WTC11 (cell line): ENCODE measurements at places on chromosomes 2 and 18.

DNA sequence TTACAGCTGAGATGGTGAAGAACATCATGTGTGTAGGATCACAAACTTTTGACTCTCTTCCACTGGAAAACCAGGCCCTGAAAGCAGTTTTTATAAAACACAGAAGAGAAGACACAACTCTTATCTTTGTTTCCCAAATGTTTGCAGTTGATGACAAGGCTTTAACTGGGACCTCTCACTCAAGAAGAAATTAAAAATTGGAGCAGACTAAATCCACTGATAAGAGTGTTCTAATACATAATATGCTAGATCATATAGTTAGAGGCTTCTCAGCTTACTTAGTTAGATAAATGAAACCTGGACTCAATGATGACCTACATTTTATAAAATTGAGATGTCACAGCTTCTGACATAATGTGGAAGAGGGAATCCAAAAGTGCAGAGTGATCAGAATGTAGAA lies 158.3 kb upstream of the WDSUB1 start:
- DNase-seq = no peak

- DNase-seq = peak; percentile 13
These were observed 117.2 kb downstream of the CTNNA2 start for GRCh38 chr2:79630060-79630459.

GRCh38 chr2:230356084-230356483 lies 29.1 kb downstream of the SP140L start:
- no peak for DNase-seq

GRCh38 chr2:49770919-49771318 lies 616.6 kb upstream of the FSHR start:
- peak; percentile 84 for DNase-seq

DNA sequence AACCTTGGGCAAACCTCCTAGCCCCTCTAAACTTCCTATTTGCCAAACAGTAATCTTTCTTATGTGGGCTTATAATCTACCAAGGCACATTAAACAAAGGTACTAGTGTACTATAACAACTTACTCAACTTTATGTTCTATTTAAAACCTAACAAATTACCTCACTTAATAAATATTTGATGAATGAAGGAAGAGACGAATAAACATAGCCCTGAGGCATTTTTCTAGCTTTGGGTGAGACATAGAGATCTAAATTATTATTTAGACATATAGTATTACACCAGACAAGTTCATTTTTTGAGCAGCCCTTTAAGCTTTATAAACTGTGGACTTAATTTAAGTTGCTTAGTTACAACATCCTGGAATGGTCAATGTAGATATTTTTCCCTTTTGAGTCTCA lies 104.6 kb downstream of the UNC80 start:
- DNase-seq = no peak

GRCh38 chr18:79680100-79680879 lies 687 bp downstream of the CTDP1 start:
- peak; percentile 28 for DNase-seq

DNA sequence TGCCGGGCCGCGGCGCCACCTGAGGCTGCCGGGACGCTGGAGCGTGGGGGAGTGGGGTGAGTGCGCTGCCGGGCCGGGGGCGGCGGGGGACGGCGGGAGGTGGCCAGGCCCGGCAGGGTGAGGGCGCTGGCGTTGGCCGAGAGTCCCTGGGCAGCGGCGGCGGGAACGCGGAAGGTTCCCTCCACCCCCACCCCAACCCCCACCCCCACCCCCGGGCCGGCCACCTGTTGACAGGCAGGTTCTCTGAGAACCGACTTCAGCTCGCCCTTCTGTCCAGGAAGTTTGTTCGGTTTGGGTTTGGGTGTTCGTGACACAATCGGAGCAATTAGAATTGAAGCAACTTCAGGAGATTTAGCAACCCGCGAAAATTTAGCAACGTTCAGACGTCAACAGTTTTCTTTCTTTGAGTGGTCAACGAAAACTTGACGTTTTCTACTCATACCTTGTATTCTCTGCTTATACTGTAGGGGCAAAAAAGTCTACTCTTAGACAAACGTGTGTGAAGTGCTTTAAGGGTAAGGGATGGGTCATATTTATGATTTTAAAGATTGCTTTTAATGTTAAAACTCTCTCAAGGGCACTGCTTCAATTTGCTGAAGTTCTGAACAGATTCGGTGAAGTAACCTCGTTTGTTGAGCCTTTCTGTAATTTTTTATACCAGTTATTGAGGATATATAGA lies 9.3 kb downstream of the OTX1 start:
- DNase-seq = no peak

- peak; percentile 85 for DNase-seq
These were observed at the start of the genes RNF25 and STK36 for GRCh38 chr2:218671654-218672566. Gene RNF25, minus strand, starts transcription at chr2:218672002. Its CDS starts 32 bp downstream, at chr2:218671970. Gene STK36, plus strand, starts transcription at chr2:218672086. Its CDS starts 744 bp downstream, at chr2:218672830.

DNA sequence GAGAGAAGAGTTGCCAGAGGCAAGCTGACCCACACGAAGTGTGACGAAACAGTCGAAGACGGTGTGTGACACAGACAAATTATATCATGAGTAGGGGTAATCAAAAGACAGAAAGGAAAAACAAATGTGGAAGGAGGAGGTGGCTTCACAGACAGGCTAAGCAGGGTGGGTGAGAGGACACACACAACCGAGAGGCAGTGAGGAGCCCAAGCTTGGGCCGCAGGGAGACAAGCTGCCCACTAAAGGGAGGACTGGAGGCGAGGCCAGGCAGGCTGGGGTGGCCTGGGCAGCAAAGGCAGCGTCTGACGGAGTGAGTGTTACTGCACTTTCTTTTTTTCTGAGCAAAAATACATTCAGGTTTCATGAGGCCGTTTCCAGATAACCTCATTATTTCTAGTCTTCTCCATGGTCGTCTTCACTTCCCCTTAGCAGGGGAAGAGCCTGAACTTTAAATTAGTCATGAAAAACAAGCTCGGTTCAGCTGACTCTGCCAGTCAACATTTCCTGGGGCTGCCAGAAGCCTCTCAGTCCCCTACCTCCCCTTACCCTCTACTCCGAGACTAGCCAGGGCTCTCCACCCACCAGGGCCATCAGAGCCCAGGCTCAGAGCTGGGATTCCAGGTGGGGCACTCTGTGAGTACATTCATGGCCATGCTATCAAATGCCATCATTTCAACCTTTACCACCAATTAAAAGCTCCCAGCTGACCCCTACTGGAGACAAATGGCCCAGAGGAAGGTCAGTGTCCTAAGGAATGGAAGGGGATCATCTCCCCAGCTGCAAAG lies 13.8 kb upstream of the ZFP36L2 start:
- DNase-seq = no peak

DNA sequence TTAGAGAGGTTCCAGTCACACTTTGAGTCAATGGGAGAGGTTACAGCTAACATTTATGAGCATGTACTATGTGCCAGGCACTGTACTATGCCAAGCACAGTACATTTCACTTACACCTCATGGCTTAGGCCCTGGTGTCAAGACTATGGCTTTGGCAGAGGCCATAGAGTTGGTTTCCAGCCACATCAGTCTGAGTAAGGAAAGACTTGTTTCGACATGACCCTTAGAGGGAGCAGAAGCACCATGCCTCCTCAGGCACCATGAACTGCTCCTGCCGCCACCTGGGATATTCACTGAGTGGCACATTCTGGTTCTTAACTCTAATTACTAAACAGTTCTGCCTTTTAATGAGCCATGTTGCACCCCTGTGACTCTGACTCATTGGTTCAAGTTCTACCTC lies 12.7 kb downstream of the DGUOK start:
- no peak for DNase-seq

DNA sequence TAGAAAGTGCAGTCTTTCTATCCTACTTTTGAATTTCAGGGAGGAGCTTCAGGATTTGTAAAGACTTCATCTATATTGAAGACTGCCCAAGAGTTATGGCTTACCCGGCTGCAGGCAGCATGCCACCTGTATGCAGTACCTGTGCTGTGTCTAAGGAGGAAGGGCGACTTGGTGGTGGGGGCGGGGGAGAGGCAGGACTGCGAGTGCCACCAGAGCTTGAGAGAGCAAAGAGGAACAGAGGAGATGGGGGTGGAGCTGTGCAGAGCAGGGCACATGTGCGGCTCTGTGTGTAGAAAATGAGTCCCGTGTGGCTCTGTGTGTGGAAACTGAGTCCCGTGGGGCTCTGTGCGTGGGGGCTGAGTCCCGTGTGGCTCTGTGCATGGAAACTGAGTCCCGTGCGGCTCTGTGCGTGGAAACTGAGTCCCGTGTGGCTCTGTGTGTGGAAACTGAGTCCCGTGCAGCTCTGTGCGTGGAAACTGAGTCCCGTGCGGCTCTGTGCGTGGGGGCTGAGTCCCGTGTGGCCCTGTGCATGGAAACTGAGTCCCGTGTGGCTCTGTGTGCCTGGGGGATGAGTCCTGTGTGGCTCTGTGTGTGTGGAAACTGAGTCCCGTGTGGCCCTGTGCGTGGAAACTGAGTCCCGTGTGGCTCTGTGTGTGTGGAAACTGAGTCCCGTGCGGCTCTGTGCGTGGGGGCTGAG lies 43.2 kb downstream of the LDLRAD4 start:
- no peak for DNase-seq

GRCh38 chr2:171667041-171667440 lies 20.2 kb upstream of the DYNC1I2 start:
- DNase-seq = no peak

DNA sequence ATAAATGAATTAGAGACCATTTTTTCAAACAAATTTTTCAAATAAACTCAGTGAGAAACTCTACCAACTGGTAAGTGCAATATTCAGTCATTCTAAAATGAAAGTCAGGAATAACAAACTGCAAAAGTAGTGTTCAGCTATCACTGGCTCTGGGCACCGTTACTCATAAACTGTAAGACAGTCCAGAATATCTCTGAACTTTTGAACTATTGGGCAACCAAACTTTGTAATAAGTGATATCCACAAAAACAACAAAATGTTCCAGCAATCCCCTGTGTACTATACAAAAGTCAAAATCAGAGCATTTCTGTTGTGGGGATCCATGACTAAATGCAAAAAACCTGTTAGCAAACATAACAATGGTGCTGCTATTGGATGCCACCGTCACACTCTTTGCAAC lies 56.3 kb downstream of the SLC25A12 start:
- DNase-seq = no peak

DNA sequence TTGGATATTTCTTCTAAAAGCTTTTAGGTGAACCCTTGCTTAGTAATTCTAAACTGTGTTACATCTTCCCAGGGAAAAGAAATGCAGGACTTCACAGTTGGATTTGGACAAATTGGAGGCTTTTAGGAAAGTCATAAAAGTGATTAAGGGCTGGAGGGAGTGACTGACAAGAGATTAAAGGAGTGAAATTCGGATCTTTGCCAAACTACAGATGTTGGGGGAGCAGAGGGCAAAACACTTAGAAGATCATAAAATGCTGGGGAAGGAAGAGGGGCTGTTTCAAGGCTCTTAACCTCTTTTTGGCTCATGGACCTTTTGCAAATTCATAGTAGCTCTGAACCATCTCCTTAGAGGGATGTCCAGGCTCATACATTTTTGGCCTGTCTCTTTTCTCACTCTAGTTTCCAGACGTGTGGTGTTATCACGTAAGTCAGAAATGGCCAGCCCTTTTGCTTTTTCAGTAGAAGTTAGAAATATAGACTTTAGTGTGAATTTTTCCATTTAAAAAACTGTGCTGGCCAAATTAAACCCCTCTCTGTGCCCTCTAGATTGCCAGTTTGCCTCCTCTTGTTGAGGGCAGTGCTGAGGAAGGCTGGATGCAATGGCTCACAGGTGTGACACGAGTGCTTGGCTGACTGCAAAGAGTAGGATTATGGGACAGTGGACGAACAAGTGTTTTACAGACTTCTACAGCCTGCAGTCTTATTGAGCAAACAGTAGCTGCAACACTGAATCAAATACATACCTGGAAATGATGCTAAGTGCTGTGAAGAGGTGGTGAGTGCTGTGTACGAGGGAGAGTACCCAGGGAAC lies 109.9 kb downstream of the LYPD6B start:
- DNase-seq = no peak

- DNase-seq = no peak
These were observed 307.1 kb upstream of the PIK3C3 start for GRCh38 chr18:41647914-41648313.

DNA sequence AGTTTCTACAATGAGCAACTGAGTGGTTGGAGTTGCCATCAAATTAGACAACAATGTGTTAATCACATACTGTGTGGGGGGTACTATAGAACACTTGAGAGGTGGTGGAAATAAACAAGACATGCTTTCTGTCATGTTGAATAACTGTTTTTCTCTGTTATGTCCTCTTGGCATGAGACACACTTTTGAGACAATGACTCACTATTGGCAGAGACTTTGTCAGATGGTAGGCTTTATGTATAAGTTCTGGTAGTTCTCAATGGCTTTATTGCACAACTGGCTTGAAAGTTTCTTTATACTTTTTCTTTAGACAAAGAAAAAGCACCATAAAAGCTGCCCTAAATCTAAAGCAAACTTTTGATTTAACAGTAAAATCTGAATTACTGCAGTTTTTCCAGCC lies 578.7 kb downstream of the ADCYAP1 start:
- DNase-seq = no peak

GRCh38 chr2:178491612-178492011 lies 11.4 kb downstream of the PLEKHA3 start:
- DNase-seq = no peak

GRCh38 chr2:197159661-197160211 lies 150.8 kb downstream of the ANKRD44 start:
- no peak for DNase-seq

GRCh38 chr18:13377496-13377895 lies 158.9 kb downstream of the LDLRAD4 start:
- no peak for DNase-seq

- DNase-seq = no peak
These were observed 649.1 kb downstream of the NYAP2 start for GRCh38 chr2:226048611-226049010.

DNA sequence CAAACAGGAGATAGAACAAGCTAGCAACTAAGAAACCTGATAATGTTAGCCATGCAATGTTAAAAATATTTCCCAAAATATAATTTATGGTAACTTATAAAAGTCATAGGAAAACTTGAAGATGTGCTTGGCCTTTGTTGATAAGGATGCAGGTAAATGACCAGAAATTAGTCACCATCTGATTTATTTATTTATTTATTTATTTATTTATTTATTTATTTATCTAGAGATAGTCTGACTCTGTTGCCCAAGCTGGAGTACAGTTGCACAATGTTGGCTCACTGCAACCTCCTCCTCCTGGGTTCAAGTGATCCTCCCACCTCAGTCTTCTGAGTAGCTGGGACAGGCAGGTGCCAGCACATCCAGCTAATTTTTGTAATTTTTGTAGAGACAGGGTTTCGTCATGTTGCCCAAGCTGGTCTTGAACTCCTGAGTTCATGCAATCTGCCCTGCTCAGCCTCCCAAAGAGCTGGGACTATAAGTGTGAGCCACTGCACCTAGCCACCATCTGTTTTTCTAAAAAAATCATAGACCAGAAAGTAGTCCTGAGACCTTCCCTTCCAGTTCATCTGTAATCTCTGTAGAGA lies 109.5 kb downstream of the DHRS9 start:
- no peak for DNase-seq

GRCh38 chr2:16717477-16717876 lies 51.8 kb upstream of the CYRIA start:
- DNase-seq = no peak

GRCh38 chr2:96315400-96316071 lies 9.6 kb upstream of the ITPRIPL1 start:
- DNase-seq = no peak

- no peak for DNase-seq
These were observed 12.2 kb upstream of the TNS1 start for GRCh38 chr2:218014706-218015585.

- DNase-seq = no peak
These were observed 97.8 kb upstream of the NETO1 start for GRCh38 chr18:72965616-72966015.

- DNase-seq = no peak
These were observed 19.0 kb upstream of the DUSP19 start for GRCh38 chr2:183059561-183059960.

GRCh38 chr2:48415836-48416515 lies 114.0 kb upstream of the STON1 start:
- DNase-seq = no peak
